ENCODE measurements at places on chromosomes 1 and 21.
A peak's percentile ranks its signal among the peaks of the same experiment; 100 is the strongest.

GRCh38 chr1:199151634-199152425 is 513.0 kb downstream of the PTPRC start:
- no peak for DNase-seq

- DNase-seq: no peak
Measured at GRCh38 chr21:34930971-34931370, 118.1 kb downstream of the RUNX1 start.

DNA sequence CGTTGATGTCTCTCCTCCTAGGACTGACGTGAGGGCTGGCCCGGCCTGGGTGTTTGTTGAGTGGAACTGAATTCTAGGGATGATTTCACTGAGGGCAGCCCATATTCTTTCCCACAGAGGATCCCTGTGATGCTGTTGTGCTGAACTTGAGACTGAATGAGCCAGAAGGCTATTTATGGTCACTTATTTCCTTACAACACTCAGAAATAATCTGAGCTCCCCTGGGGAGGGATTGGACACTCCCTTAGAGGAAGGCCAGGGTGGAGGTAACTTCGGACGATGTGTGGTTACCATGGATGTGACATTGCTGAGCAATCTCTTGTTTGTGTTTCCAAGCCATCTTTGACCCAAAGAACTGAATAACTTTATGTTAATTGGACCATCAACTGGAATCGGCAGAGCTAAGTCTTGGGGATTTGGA is 5.1 kb upstream of the TMCO4 start:
- DNase-seq: no peak

DNA sequence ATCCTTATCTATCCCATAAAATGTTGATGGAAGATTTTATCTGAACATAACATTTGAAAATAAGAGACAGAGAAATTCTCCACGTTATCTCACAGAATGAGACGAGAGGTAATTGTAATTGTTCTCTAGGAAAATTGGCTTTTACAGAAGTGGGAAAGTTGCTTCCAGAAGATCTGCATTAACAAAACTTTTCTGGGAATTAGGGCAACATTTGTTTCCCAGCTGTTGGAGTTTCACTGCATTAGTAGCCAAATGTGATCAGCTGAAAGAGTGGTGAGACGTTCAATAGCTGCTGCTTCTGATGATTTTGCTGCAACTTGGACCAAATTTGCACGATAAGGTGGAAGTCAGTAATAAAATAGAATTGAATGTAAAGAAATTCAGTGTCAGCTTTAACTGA is 7.6 kb downstream of the CHODL start:
- DNase-seq: no peak

DNA sequence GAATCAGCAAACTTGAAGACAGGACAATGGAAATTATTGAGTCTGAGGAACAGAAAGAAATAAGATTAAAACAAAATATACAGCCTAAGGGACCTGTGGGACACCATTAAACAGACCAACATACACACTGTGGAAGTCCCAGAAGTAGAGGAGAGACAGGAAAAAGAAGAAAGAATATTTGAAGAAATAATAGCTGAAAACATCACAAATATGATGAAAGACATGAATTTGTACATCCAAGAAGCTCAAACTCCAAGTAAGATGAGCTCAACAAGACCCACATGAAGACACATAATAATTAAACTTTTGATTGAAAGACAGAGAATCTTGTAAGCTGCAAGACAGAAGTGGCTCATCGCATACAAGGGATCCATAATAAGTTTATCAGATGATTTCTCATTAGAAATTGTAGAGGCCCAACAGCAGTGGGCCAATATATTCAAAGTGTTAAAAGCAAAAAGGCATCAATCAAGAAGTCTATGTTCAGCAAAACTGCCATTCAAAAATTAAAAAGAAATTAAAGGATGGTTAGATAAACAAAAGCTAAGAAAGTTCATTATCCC is 311.3 kb upstream of the ADGRL2 start:
- DNase-seq: no peak

GRCh38 chr1:17335821-17336710 is 28.1 kb downstream of the PADI4 start:
- DNase-seq: peak; percentile 81

DNA sequence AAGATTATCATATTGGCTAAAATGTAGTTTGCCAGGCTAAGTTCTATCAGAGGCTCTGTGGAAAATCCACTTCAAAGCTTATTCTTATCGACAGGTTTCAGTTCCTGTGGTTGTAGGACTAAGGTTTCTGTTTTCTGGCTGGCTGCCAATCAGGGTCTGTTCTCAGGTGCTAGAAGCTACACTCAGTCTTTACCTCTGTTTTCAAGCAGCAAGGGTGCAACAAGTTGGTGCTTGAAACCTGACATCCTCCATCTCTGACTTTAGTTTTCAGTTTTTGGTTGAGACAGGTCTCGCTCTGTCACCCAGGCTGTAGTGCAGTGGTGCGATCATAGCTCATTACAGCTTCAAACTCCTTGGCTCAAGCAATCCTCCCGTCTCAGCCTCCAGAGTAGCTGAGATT is 15.3 kb upstream of the TMCO2 start:
- no peak for DNase-seq

- DNase-seq: no peak
Measured at GRCh38 chr1:200969726-200970561, 53.6 kb downstream of the KIF21B start.

GRCh38 chr21:38312822-38313221 is 56.0 kb downstream of the KCNJ15 start:
- no peak for DNase-seq

DNA sequence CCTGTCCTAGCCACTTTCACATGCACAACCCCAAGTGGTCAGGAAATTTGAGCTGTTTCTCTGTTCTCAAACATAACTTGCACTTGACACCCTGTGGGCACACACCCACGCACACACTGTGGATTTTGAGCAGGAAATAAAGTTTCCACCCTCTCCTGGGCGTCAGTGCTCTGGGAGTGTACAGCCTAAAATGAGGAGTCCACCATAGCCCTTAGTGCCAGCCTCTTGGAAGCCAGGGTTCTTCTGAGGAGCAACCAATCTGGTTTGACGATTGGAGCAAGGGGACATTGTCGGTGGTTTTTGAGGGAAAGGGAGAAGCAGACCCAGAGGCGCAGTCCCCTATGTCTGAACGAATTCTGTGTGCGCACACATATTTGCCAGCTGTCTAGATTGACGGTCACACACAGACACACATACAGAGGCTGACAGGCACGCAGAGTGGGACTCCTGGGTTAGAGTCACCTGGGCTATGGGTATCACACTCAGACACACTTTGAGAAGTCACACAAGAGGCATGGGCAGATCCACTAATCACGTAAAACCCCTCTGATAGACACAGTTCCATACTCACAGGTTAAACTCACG is 2.7 kb downstream of the DMBX1 start:
- DNase-seq: no peak

DNA sequence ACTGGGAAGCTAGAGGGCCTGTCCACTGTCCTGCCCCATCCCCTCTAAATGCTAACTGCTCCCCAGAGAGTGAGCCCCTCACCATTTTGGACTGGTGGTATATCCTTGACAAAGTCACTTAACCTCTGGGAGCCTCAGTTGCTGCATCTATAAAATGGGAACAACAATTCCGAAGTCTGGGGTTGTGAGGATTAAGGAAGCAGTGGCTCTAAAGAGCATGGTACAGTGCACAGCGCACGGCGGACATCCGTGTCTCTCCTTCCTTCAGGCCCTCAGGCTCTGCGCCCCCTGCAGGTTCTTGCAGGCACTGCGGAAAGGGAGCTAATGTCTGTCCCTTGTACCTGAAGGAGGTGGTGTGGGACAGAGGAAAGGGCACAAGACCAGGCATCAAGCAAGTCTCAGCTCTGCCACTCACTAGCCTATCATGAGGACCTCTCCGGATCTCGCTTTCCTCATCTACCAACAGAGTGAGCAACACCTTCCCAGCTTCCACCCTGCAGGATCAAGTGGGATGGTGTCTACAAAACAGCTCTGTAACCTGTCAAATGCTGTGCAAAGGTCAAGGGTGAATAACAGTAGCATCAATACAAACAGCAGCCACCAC is 20.1 kb downstream of the ECE1 start:
- peak; percentile 86 for DNase-seq

DNA sequence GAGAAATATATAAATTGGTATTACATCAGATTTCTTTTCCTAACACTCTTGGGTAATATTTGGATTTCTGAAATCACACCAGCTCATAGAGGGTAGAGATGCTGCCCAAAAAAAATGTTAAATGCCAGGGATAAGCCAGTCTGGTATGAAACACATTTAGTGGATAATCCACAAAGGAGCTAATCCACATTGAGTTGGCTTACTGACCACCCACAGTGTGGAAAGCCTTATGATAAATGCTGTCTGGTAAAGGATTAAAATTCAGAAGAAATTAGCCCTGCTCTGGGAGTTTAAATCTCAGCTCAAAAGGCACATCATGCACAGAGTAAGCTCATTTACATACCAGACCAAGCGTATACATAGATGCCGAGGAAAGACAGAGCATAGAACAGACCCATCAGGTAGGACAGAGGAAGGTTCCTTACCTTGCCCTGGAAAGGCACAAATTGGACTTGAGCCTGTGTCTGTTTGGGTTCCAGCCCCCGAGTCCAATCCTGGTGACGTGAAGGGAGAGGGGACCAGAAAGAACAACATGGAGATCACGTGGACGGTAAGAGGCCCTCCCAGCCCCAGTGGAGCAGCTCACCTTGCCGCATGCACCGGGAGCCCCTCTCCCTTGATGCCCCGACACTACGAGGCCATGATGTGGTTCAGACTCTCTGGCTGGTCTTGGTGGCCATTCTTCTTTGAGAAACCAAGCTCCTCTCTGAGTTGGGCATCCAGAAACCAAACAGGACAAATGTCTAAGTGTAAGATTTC is 62.9 kb upstream of the CNTN2 start:
- DNase-seq: no peak

GRCh38 chr1:21298981-21299391 is 8.7 kb upstream of the ECE1 start:
- no peak for DNase-seq

- DNase-seq: no peak
Measured at GRCh38 chr1:53657891-53658396, 81.0 kb downstream of the GLIS1 start.

- no peak for DNase-seq
Measured at GRCh38 chr1:156100205-156100995, 14.1 kb upstream of the LMNA start.

GRCh38 chr1:87979079-87979478 is 650.4 kb downstream of the LMO4 start:
- no peak for DNase-seq

DNA sequence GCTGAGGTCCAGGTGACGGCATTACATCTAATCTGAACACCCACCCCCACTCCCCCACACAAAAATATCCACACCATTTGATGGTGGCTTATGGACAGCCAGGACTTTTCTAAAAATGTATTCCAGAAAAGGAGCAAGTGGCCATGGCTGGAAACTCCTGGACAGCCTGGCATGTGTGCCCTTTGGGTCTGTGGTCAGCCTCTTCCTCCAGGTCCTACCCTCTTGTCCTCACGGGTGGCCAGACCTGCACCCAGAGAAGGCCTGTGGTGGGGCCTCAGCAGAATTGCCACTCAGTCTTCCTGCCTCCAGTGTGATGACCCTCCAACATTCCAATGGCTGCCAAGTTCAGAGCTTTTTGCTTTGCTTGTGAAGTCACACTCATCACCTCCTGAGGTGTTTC is 600.6 kb downstream of the AJAP1 start:
- no peak for DNase-seq

GRCh38 chr1:97726386-97726785 is 194.4 kb downstream of the DPYD start:
- DNase-seq: no peak

DNA sequence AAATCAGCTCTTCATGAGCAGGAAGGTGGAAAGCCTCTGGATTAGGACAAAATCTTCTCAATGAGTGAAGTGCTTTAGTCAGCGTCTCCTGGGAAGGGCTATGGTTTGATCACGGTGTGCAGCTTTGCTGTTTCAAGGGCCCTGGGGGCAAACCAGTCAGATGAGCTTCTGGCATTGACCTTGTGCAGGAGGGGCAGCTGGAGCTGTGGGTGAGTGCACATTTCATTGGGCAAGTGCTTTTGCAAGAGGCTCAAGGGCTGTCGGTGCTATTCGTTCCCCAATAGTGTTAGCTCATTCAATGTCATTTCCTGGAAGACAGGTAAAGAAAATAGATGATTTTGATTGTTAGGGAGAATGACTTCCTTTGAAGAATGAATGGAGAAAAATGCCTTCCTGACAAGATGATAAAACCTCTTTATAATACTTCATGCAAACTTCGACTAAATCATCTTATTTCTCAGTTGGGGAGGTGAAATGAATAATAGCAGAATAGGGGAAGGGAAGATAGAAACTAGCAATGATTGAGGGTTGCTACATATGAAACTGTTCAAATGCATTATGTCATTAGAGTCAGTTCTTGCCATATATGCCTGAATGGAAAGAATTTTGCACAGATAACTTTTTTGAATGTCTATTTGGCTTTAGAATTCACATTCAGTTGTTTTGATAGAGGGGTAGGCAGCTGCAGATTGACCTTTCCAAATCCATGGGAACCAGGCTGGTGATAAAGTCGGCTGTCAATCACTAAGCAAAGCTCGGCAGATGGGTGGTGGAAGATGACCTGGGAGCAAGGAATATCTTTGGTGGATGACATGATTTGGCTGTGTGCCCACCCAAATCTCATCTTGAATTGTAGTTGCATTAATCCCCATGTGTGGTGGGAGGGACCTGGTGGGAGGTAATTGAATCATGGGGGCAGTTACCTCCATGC is 12.9 kb upstream of the DISC1 start:
- DNase-seq: no peak

GRCh38 chr21:18951271-18952038 is 547.9 kb upstream of the TMPRSS15 start:
- DNase-seq: no peak
